ENCODE measurements at places on chromosomes 16 and 17.

- DNase-seq: no peak
Measured at GRCh38 chr17:17406225-17406624, 70.6 kb upstream of the MED9 start.

- no peak for DNase-seq
Measured at GRCh38 chr16:29656688-29657523, 6.1 kb upstream of the SPN start.

- DNase-seq: peak; percentile 83
Measured at GRCh38 chr17:48236681-48237134, 129.1 kb downstream of the SNX11 start.

GRCh38 chr16:8855972-8856371, 12.8 kb downstream of the CARHSP1 start:
- DNase-seq: no peak

- DNase-seq: no peak
Measured at GRCh38 chr16:72362476-72362875, 190.5 kb upstream of the PMFBP1 start.

DNA sequence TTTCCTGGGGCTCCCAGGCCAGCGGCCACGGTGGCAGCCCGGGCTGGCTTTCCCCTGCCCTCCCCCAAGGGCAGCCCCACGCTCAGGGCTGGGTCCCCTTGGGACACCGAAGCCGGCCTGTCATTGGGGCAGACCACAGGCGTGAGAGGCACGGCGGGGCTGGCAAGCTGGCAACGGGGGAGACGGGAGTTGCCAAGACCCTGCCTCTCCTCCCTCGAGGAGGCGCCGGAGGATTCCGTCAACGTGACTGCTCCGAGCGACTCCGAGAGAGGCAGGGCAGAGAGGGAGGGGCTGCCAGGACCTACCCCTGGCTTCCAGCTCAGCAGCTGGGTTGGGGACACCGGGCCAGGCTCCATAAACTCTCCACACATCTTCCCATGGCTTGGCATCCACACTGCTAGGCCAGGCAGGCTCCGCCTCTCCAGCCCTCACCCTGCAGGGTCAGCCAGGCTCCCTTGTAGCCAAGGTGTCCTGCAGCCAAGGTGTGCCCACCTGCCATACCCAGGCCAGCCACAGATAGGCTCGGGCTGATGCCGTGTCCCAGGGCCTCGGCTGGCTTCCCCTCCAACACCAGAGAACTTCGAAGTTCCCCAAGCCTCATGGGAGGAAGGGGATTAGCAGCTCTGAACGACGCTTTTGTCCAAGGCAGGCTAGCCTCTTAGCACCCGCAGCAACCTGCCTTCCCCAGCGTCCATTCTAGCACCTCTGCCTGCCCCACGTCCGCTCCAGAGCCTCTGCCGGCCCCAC, 25.5 kb downstream of the TIMM22 start:
- DNase-seq: no peak

DNA sequence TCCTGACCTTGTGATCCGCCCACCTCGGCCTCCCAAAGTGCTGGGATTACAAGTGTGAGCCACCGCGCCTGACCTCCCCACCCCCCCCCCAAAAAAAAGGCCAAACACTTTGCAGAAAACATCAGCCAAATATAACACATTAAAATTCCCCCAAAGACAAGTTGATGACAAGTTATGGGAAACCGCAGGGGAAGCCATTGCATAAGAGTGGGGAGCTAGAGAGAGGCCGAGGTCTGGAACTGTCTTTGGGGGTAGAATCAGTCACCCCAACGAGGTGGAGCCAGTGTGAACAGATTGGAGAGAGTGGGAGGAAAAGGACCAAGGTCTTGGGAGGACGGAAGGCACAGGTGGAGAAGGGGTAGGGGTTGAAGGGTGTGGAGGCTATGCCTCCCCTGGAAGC, 2.8 kb downstream of the DRC3 start:
- no peak for DNase-seq

- no peak for DNase-seq
Measured at GRCh38 chr17:44529864-44530263, 26.7 kb upstream of the GPATCH8 start.

- peak; percentile 80 for DNase-seq
Measured at GRCh38 chr16:80583466-80583865, 42.7 kb downstream of the DYNLRB2 start.

DNA sequence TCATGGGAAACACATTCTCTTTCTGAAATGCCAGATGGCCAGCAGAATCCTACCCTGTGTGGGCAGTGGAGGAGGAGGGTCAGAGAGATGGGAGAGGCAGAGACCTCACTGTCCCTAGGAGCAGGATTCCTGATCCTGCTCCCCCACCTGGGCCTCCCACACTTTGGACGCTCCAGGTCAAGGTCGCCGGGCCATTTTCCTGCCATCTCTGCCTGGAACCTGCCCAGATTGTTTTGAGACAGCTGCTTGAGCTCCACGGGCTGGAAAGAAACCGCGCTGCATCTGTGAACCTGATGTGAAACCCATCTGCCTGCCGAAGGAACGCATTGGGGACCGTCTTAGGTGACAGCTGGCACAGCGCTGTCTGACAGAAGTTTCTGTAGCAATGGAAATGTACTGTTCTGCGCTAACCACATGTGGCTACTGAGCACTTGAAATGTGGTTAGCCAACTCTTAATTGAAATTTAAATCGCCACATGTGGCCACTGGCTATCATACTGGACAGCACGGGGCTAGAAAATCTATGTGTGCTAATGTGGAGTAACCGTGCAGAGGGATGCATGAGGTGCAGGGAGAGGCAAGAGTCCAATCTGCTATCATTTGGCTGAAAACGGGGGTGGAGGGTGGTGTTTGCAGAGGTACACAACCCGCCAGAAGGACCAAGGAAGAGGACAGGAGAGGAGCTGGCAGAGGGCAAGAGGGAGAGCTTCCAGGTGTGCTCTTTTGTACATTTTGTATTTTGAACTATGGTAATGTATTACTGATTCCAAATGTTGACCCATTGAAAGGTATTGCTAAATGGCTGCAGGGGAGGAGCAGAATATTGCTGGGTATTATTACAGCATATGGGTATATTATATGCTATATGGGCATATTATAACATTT, 15.4 kb upstream of the NUBP1 start:
- no peak for DNase-seq

DNA sequence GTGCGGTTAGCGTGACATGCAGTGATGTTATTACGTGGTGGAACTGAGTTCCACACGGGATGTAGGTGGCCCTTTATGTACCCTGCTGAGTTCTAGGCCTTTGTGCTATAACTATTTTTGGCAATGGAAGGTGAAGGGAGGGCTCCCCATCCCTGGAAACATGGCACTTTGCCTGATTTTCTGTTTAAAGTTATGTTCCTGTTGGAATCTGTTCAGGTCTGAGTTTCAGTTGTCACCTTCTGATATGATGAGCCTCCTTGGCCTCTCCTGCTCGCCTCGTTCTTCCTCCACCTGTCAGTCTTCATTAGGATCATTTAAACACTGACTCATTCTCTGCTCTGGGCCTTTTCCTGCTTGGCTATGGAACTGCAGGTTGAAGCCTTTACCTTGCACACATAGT, 200.6 kb downstream of the FTO start:
- DNase-seq: no peak

- DNase-seq: no peak
Measured at GRCh38 chr16:5971106-5971505, 873.5 kb upstream of the EEF2KMT start.

GRCh38 chr16:74046524-74046923, 250.1 kb upstream of the PSMD7 start:
- DNase-seq: no peak

DNA sequence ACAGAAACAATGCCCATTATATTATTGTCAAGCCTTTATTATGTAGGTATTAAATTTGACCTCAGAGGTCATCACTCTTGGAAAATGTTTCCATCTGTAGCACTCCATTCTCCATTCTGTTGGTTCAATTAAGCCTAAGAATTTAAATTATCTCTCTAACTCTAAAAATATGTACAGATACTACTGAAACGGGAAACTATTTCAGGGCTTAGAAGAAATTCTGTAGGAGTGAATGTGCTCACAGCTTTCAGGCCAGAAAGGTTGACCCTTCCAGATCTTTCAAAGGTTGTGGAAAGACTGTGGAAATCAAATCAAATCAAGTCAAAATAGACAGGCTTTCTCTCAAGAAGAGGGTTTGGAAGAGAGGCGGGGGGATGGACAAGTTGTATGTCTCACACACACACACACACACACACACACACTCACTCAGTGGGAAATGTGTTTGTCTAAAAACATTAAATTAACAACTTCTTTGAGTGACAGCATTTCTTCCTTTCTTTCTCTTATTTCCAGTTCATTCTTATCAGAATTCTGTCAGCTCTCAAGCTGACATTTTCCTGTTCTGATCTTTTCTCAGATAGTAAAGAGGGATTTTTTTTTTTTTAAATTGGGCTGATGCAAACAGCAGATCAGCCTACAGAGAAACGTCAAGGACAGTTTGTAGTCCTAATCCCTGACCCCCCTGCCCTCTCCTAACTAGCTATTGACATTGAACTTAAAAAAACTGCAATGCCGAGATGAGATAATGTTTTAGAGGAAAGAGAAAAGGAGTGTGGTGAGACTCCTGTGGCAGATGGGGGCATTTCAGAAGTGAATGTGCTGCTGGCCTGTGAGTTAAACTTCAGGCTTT, 139.0 kb upstream of the ZFHX3 start:
- DNase-seq: peak; percentile 8

DNA sequence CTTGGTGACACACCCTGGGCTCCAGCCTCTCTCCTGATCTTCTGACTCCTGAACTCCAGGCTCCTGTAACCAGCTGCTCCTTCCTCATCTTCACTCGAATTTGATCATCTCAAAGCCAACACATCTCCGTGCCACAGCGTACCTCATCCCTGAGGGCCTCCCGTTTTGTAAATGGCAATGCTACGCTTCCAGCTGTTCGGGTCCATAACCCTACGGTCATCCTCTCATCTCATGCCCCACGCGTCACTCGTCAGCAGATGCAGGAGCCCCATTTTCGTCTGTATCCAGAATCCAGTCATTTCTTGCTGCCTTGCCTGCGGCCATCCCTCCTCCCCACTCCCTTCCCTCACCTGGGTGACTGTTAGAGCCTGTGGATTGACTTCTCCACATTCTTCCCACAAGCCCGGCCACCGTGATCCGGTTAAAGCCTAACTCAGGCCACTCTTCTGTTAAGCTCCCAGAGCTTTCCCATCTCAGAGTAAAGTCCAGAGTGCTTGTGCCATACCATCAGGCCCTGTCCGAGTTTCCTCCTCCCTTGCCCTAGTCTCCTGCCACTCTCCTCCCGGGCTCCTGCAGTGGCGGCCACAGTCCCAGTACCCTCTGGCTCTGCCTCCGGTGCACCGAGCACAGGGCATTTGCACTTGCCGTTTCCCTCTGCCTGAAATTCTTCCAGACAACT, 20.3 kb upstream of the AKTIP start:
- no peak for DNase-seq

GRCh38 chr16:69773260-69773947, 11.3 kb downstream of the WWP2 start:
- no peak for DNase-seq

DNA sequence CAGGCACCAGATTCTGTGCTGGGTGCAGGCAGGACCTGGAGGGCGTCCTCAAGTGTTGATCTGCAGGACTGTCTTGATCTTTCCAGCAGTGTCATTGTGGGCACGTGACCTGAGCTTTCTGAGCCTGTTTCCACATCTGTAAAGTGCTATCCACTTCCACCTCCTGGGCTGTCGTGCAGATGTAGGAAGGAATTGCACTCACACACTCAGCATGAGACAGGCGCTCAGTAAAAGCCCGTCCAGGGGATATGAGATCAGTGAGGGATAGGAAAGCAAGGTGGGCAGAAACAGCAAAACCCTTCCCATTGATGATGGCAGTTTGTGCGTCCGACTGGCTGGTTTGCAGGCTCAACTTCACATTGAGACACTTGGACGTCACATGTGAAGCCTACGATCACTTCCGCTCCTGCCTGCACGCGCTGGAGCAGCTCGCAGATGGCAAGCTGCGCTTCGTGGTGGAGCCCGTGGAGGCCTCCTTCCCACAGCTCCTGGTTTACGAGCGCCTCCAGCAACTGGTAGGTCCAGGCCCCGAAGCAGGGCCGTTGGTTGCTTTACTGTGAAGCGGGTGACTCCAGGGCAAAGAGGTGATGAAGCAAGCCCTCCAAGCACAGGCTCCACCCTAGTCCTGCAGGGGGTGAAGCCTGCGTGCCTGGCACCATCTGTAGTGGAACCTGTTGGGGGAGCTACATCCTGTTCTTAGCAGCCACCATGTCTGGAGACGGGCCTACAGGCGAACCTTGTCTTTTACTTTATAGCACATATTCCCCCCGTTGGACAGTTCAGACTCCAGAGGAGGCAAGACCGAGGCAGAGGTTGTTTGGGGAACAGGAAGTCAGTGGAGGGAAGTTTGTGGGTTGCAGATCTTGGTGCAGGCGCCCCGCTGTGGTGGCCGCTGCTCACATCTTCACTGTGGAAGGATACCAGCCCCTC, 23.0 kb downstream of the METTL22 start:
- no peak for DNase-seq

GRCh38 chr16:17340804-17341203, 130.0 kb downstream of the XYLT1 start:
- DNase-seq: no peak

GRCh38 chr16:69111216-69111875, 5.9 kb downstream of the HAS3 start:
- no peak for DNase-seq

DNA sequence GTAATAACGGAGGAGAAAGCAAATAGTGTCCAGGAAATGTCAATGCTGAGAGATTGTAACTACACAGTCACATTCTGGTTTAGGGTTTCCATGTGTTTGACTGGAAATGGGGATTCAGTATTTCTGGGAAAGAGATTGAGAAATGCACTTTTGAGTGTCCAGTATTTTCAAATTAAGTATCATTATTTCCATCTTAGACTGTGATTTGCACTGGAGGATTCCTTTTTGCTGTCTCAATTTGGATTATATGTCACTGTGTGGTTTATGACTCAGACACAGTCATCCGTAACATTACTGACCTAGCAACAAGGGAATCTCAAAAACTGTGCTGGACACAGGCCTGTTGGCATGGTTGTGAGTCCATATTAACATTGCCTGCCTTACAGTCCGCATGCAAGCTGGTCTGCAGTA, 681.4 kb downstream of the CDH11 start:
- peak; percentile 97 for DNase-seq

DNA sequence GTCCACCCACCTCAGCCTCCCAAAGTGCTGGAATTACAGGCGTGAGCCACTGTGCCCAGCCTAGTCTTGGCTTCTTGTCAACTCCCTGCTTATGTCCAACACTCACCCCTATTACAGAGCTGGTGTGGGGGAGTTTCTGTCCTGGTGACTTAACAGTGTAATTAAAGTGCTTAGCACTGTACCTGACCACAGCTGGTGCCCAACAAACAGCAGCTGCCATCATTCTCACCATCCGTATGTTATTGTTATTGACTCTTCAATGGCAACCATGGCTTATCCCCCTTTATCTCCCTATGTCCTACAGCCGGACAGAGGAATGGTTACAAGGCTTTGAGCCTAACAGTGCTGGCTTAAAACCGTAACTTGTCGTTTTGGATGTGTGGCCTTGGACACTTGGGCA, 17.0 kb upstream of the BRCA1 start:
- no peak for DNase-seq

DNA sequence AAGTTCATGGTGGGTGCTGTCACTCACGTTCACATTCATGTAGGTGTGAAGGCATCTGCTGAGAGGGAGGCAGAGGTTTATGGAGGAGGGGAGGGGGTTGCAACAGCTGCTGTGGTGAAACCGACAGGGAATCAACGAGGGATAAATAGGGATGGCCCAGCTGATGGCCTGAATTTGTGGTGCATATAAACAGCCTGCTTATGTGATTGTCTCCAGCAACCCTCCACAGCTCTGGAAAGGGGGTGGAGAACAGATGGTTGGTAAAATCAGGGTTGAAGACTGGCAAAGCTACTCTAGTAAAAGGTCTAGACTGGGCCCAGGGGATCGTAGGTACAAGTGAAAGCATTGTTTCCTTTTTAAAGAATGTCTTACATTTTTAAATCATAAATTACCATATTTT, 53.7 kb downstream of the IQCK start:
- no peak for DNase-seq

Data from fibroblast of skin of abdomen (primary cell).